Parietal lobe (tissue), 2 donors: ENCODE measurements at places on chromosomes 7 and 10. TPM values are rescaled to one million over a fixed set of nuclear protein-coding genes. Genes with fewer than 3 reads are reported as not detected.

MRLN gene
- 1.3 TPM for total RNA-seq

ANKRD30A gene
- not detected for total RNA-seq

NRCAM gene
- total RNA-seq = 170 TPM

DYNC1I1 gene
- 197 TPM for total RNA-seq

ATP6V0A4 gene
- 0.94 TPM for total RNA-seq

TRIL gene
- total RNA-seq = 8.8 TPM

RBP4 gene
- total RNA-seq = 5.6 TPM

ASZ1 gene
- total RNA-seq = not detected

GDF2 gene
- not detected for total RNA-seq

LUC7L2 gene
- 88.3 TPM for total RNA-seq

FOXI2 gene
- not detected for total RNA-seq

PRF1 gene
- total RNA-seq = not detected
